Foreskin keratinocyte (primary cell): ENCODE measurements at places on chromosomes 12 and 14.

DNA sequence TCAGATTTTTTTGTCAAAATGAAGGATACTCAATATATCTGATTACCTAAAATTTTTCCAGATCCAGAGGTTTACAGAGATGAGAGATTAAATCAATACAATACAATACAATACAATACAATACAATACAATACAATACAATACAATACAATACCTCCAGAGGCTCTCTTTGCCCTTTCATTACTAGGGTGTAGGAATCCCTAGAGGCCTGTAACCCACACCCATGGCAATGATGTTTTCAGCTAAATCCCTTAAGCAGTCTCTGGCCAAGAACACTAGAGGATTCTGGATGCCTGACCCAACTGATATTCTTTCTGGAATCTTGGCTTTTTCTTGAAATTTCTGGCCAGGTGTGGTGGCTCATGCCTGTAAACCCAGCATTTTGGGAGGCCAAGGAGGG lies 23.7 kb upstream of the AEBP2 start:
- no peak for DNase-seq

DNA sequence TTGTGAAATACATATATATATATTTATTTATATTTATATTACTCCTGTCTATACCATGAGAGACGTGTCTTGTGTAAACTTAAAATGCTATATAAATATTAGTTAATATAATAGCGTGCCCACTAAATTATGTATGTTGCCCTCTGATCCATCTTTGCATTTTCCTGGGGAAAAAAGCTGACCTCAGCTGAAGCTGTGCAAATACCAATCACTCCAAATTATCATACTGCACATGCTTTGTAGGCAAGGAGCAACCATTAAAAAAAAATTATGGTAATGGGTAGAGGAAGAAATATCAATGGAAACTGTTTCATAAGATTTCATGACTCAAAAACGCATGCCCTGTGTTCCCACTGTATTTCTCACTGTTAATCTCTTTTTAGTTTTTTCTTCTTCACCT lies 179.8 kb downstream of the ANO4 start:
- no peak for DNase-seq

GRCh38 chr12:46839964-46840363 lies 14.2 kb upstream of the SLC38A4 start:
- DNase-seq, result peak; percentile 21

DNA sequence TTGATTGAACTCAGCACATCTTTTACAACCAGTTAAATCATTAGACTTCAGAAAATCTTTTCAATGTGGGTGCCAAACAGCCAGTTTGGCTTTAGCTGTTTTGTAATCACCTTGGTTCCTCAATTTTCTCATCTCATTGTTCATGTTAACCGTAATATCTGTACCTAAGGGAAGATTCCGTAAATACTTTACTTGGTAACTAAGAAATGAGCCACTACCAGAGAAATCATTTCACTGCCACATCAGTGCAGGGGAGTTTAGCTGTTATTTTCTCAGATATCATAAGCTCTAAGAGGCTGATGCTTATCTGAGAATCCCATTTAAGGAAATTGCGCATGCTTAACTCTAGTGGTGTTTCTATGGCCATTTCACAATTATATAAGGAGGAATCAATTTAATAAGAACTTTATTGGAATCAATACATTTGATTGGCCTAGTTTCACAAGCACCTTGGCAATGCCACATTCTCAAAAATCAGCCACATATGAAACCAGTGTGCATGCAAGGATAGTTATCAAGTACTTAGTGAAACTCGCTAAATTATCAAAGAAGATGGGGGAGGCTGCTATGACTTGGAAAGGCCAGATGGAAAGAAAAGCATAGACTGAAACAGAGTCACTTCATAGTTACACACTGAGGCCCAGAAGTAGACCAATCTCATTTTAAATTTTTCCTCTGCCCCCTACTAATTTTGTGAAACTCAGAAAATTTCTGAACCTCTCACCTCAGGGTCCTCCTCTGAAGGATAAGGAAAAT lies 28.1 kb upstream of the IL22 start:
- no peak for DNase-seq

DNA sequence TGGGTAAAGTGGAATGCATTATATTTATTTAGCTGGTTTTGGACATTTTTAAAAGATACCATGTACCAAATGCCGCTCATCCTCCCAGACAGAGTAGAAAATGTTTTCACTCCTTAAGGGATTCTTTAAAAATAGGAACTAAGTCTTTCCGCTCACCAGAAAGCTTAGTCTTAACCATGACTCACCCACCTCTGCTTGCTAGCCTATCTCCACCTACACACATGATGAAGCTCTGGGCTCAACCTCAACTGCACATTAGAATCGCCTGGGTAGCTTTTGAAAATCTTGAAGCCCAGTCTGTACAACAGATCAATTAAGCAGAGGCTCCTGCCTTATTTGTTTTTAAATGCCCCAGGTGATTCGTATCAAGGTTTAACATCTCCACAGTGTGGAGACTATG lies 260.5 kb downstream of the NEDD1 start:
- no peak for DNase-seq

GRCh38 chr12:132873724-132874123 lies 13.7 kb downstream of the CHFR start:
- DNase-seq, result no peak

GRCh38 chr14:99654235-99654985 lies 9.5 kb downstream of the HHIPL1 start:
- DNase-seq, result peak; percentile 14

DNA sequence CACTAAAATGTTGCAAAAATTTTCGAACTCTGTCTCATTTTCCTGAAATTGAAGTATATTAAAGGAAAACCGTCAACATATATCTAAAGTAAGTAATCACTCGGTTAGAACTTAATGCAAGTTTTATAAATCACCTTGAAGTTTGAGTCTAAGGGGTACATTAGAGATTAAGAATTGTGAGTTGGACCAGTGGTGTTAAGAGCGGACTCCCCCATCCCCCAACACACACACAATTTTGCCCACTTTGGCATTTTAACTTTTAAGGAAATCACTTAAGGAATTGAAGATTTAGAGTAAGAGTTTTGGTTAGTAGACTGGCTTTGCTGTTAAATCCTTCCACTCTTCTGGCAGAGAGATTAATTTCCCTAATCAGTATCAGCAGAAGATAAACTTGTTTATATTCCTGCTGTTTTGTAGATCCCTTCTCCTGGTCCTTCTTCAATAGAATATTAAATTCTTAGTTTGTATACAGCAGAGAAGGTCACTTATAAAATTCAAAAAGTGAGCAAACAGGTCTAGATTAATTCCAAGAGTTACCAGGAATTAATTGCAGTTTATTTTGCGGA lies 1.5 kb downstream of the HIF1A start:
- DNase-seq, result no peak
